G401 (cell line): ENCODE measurements at places on chromosomes 13 and 19. TPM values are rescaled to one million over a fixed set of nuclear protein-coding genes. Genes with fewer than 3 reads are reported as not detected.
A peak's percentile ranks its signal among the peaks of the same experiment; 100 is the strongest.

- DNase-seq, result no peak
Measured at GRCh38 chr19:660793-661426, 2.1 kb downstream of the RNF126 start.

DNA sequence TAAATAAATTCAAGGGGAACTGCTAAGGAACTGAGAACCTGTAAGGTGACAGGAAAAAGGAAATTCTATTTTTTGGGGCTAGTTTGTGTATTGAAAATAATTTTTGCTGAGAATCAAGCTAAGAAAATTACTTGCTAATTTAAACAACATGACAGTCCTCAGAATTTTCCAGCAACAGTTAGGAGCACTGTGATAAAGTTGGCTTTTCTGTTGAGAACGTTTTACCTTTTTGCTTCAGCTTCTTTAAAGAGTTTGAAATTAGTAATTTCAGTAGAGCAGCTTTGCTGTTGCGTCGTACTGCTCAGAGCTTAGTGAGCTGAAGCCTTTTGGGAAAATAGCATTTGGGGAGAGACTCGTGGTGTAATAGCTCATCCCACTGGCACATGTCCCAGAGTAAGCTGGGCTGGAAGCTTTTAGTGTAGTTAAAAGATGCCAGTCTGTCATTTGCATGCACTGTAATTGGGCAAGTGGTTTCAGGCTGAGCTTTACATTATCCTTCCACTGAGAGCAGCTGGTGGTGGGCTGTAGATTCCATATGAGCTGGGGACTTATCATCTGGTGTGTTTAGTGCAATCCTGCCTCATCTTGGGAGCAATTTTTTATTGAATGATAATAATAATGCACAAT lies 69.8 kb downstream of the LRCH1 start:
- DNase-seq, result peak; percentile 95

DNA sequence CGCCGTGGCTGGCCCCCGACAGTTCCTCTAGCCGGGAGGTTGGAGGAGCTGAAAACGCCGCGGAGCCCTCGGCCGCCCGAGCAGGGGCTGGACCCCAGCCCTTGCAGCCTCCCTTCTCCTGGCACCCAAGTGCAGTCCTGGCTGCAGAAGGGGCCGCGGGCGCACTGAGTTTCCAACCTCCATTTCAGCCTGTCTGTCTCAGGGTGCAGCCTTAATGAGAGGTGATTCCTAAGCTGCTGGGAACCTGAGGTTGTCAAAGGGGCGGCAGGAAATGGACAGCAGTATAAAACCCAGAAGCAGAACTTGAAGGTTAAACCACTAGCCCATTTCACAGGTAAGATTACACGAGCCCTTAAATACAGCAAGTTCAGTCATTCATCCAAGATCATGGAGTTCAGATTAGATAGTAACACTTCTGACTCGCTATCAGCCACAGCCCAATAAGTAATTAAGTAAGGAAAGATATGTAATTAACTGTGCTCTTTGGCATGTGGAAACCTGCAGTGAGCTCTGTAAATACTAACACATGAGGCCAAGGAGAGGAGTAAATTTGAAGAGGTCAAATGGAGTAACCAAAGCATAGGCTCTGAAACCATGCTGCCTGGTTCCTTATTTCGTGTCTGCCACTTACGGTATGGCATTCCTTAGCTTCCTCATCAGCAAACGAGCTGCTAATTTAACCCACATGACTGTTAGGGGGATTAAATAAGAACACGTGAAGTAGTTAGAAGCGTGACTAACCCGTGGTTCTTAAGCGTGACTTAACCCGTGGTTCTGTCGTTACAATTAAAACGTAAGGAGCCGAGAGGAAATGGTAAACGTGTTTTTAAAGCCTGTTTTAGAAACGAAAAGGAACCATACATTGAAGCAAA lies 686 bp downstream of the SETDB2 start:
- DNase-seq, result peak; percentile 80

GRCh38 chr13:113010510-113010865 lies 41.5 kb downstream of the MCF2L start:
- DNase-seq, result no peak

DNA sequence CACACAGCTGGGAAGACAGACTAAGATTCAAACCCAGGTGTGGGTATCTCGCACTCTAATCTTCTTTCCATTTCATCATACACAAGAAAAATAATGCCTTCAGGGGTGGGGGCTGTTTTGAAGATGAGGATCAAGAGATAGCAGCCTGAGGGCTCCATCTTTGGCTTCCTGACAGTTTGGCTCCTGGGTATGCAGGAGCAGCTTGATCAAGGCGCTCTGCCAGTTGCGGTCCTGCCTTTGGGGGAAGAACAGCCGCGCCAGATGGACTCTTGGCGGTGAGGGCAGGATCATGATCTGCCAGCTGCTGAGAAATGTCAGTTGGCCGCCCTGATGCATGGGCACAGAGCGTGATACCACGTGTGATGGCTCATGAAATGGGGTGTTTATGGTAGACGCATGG lies 119.1 kb downstream of the IER2 start:
- DNase-seq, result peak; percentile 74

DNA sequence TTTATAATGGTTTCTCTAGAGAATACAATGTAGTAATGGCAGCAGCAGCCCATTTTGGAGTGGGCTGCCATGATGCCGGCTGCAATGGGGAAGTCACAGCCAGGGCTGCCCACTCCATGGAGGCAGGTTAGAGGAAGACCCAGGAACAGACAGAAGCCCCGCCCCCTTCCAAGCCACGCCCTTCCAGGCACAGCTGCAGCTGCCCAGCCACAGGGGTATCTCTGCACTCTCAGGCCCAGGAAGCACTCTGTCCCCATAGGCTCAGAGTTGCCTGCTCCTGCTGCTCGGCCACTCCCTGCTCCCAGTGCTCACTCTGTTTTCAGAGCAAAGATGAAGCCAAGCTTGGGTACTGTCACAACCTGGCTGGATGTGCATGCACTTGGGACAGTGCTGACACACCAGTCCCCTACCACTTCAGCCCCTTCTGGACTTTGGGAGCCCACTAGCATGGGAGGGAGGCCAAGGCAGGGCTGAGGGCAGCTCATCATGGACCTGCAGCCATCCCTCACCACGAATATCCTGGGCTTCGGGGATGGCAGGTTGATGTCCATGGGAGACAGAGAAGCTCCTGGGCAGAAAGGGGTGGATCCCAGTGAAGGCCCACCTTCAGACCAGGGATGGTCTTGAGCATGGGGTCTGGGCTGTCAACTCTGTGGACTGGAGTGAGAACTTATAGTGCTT lies 1224.2 kb downstream of the SLITRK5 start:
- DNase-seq, result no peak

GRCh38 chr19:4557971-4558941 lies 1.2 kb downstream of the SEMA6B start:
- no peak for DNase-seq

DNA sequence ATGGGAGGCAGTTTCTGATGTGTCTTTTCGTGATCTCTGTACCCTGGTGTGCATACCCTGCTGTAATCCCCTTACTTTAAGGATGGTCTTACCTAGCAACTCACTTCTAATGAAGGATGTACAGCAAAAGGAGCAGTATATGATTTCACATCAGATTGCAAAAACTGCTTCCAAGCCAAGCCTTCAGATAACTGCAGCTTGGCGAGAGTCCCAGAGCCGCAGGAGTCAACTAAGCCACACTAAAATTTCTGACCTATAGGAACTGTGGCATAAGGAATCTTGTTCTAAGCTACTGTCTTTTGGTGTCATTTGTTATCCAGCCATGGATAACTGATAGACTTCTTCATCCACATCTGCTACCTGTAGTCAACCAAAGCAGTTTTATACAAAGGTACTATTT lies 496.7 kb downstream of the GPC6 start:
- no peak for DNase-seq

DNA sequence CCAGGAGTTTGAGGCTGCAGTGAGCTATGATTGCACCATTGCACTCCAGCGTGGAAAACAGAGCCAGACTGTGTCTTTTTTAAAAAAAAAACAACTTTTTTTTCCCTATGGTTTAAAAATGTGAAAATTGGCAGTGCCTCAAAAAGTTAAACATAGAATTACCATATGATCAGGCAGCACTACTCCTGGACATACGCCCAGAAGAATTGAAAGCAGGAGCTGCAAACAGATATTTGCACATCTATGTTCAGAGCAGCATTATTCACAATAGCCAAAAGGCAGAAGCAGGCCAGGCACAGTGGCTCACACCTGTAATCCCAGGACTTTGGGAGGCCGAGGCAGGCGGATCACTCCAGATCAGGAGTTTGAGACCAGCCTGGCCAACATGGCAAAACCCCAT lies 3.8 kb upstream of the RETN start:
- no peak for DNase-seq

DNA sequence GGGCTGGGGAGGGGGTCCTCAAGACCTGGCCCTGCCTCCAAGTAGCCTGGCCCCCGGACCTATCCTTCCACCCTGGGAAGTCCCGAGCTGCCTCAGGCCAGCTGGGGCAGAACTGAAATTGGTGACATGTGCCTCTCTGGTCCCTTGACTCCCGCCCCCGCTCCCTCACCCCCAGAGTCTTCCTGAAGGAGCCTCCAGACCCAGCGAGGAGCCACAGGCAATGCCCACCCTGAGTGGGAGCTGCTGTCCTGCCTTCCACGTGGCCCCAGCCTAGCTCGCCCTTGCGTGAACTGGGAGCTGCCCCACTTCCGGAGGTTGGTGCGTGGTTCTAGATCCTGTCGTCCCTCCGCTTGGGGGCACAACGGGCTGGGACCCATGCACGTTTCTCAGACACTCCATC lies 34.6 kb downstream of the CEBPA start:
- DNase-seq, result no peak

DNA sequence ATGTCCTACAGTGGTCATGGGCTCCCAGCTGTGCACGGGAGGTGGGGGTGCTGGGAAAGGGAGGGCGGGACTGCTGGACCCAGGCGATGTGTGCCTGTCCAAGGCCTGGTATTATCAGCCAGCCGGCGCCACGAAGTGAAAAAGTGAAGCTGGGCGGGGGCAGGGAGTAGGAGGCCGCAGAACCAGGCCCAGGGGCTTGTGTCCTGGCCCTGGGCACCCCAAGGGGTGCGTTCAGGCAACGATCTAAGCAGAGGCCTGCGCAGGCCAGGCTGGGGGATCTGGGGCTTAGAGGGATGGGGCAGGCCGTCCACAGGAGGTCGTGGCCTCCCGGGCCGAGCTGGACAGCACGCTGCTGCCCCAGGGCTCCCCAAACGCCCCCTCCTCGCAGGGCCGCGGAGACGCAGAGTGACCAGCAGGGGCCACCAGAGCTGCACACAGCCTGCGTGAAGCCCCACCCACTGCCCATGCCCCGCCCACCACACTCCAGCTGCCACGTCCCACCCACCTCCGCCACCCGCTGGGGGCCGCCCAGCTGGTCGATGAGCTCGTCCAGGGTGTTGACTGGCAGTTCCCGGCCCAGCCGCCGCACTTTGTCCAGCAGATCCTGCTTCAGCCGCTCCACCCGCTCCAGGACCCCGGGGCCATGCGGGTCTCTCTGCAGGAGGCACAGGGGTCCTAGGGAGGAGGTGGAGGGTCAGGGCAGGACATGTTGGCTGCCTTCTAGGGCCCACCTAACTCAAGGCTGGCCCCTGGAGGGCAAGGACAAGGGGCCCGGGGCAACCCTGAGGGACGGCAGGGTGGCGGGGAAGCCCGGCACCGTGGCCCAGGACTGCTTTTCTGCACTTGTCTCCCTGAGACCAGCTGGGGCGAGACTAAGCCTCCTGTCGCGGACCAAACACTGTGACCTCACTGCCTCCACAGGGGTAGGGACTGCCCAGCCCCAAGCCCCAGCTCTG lies 9.5 kb downstream of the GPX4 start:
- DNase-seq, result peak; percentile 44

GRCh38 chr19:5691822-5692722 lies 2.0 kb downstream of the RPL36 start:
- peak; percentile 46 for DNase-seq

DNA sequence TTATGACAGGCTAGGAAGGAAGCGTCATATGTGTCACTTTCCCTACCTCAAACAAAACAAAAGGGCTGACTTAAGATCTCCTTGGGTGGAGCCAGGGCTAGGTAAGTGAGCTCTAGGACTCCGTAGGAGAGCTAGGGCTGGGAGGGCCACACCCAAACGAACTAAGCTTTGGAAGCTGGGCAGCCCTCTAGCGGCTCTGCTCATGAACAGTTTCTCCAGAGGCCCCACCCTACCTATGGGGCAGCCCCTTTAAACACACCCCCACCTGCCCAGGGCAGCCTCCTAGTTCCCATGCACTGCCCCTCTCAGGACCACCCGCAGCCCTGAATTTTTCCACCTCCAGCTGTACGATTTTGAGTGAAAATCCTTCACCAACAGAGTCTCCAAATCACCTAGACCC lies 3.5 kb downstream of the PEG3 start:
- DNase-seq, result no peak

- DNase-seq, result peak; percentile 52
Measured at GRCh38 chr19:29796173-29796573, 15.6 kb upstream of the CCNE1 start.

DNA sequence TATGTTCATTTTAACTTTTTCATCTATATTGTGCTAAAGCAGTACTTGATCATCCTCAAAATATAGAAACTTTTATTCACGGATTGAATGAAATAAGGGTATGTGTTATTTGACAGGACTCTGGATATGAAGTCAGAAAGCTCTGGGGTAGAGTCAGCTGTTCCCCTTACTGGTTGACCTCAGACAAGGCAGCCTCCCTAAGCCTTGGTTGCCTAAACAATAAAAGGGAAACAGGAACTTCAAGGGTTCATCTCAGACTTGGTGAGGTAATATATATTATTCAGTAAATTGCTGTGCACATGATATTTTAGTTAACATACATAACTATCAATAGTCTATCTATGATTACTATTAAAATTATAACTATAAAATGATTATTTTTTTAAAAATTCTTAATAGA lies 13.6 kb downstream of the POLR1D start:
- DNase-seq, result no peak

GRCh38 chr13:83740622-83741021 lies 141.7 kb downstream of the SLITRK1 start:
- DNase-seq, result no peak

- no peak for DNase-seq
Measured at GRCh38 chr19:15293781-15294491, 38.4 kb downstream of the BRD4 start.

DNA sequence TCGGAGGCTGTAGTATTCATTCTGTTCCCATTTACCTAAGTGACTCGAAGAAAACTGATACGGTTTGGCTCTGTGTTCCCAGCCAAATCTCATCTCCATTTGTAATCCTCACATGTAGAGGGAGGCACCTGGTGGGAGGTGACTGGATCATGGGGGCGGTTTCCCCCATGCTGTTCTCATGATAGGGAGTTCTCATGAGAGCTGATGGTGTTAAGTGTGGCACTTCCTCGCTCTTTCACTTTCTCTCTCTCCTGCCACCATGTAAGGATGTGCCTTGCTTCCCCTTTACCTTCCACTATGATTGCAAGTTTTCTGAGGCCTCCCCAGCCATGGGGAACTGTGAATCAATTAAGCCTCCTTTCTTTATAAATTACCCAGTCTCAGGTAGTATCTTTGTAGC lies 23.5 kb downstream of the SLAIN1 start:
- peak; percentile 10 for DNase-seq

- no peak for DNase-seq
Measured at GRCh38 chr13:21905486-21905885, 234.6 kb downstream of the FGF9 start.

- DNase-seq, result peak; percentile 46
Measured at GRCh38 chr19:14347999-14348889, 33.0 kb upstream of the ADGRE5 start.

Gene RPL28
- 236 and 319 TPM in 2 replicates for total RNA-seq

Gene PRR19
- total RNA-seq, result 1.8 and 2.1 TPM in 2 replicates

Gene CYP4F2
- total RNA-seq, result 2.3 and 6.3 TPM in 2 replicates

Gene DGKH
- total RNA-seq, result 1.8 and 2.3 TPM in 2 replicates

Gene GPR4
- total RNA-seq, result 0.14 TPM in 1 of 2 replicates, not detected in the other

Gene CEACAM7
- total RNA-seq, result not detected in 2 replicates

Gene GRK1
- 0.07 TPM in 1 of 2 replicates, not detected in the other for total RNA-seq

Gene KANK2
- 122 and 129 TPM in 2 replicates for total RNA-seq

Gene PSG1
- 15.0 and 27.1 TPM in 2 replicates for total RNA-seq

Gene CRB3
- total RNA-seq, result 1.9 TPM in 1 of 2 replicates, not detected in the other

Gene ZNF554
- total RNA-seq, result 4.1 and 6.1 TPM in 2 replicates
